ENCODE measurements at places on chromosomes 2 and 18. TPM values are rescaled to one million over a fixed set of nuclear protein-coding genes. Genes with fewer than 3 reads are reported as not detected.

ROCK1 gene
- 50.2 TPM for total RNA-seq

NAT8 gene
- total RNA-seq, result not detected

ASAP2 gene
- 24.2 TPM for total RNA-seq

PSMD14 gene
- 36.3 TPM for total RNA-seq

DNA sequence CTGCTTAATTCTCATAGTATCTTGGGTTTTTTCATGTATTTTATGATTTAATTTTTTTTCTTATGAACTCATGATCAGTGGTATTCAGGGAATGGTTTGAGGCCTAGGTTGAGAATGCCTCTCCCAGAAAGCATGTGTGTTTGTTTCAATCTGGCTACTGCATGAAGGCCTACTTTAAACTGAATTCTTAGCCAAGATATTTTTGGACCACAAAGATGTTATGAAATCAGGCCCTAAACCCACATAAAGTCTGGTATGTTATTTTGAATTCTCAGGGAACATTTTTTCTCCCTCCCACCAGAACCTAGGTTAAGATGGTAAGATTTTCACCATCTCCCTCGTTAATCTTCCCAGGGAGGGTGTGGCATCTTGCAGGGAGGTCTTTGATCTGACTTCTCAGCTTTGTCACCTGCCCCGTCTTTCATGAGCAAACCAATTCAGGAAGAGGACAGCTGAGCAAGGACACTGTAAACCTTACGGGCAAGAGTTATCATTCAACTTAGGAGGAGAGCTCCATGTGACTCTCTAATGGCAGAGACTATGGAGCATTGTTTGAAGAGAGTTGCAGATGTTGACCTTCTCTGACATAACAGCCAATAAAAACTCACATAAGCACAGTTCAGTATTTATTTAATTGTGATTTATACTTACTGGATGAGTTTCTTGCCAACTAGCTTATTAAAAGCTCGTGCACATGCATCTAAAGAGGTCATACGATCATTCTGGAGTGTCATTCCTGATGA is 21.3 kb upstream of the ACKR3 start:
- no peak for DNase-seq

- peak; percentile 29 for DNase-seq
Measured at GRCh38 chr2:23926290-23926749, 603 bp downstream of the ATAD2B start.

DNA sequence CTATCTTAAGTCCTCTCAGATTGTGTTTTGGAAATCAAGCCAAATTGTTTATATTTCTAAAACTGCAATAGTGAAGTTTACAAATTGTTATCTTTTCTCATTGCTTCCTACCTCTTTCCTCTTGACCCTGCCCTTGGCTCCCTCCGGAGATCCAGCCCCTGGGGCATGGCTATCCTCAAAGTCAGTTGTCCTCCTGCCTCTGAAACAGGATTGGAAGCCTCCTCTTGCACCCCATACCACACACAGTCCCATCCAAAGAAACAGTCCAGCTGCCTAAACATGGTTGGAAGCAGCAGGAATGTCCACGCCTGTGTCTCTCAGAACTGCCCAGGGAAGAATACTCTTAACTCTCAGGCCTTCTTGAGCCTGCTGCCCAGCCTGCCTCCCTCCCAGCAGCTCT is 30.1 kb upstream of the COL6A3 start:
- no peak for DNase-seq

DNA sequence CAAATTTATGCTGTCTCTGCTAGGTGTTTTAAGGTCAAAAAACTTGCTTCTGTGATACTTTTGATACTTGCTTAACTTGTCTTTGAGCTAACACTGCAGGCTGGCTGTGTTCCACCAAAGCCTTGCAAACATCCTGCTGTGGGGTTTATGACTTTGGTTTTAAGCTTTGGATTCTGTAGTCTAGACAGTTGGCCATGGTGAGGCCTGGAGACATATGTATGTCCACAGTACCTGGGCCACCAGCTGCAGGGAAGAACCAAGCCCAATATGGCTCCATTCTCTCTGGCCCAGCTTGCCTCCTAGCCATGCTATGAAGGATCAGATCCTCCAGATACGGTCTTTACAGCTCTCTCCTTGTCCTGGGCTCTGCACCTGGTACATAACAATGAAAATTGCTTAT is 113.9 kb downstream of the INO80D start:
- no peak for DNase-seq

- no peak for DNase-seq
Measured at GRCh38 chr2:74043345-74044329, 58.9 kb downstream of the TET3 start.

- no peak for DNase-seq
Measured at GRCh38 chr2:74882299-74882687, 48.4 kb downstream of the HK2 start.

DNA sequence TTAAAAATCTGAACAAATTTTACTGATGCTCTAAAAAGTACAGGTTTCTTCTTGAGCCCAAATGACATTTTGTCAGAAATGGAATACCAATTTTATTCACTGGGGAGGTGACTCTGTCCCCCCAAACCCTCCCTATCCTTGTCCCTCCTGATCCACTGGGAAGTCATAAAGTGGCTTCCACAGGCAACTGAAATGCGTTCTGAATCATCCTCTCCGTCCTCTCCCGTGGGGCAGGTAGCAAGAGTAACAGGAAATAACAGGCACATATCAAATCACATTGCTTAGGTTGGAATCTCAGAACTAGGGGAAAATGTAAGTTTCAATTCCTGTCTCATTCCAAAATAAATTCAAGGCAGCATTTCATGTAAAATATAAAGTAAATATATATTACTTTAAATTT is 44.5 kb downstream of the MYL12B start:
- DNase-seq, result no peak
